ENCODE measurements at places on chromosomes 12 and 14.

GRCh38 chr12:47110011-47110541 is 30.3 kb upstream of the AMIGO2 start:
- no peak for DNase-seq

DNA sequence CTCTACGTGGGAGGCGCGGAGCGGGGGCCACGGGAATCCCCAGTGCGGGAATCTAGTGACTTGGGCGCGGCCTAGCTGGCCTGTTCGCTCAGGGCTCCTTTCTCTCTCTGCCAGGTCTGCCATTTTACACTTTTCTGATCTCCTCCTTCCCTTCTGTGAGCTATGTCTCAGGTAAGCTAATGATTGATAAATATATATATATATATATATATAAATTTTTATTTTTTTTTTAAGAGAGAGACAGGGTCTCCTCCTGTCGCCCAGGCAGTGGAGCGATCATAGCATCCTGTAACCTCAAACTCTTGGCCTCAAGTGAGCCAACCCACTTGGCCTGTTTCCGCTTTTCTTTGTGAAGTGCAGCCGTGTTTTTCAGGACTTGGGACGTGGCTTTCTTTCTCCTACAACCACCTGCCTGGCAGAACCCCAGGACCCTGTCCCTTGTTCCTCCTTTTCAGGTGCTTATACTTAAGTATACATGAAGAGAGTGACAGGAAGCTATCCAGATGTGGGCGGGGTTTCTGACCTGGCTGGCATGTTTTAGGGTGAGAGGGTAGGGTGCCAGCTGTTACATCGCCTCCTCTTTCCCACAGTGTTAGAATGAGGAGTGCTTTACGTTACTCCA is 547 bp downstream of the ZNF140 start:
- DNase-seq = no peak

DNA sequence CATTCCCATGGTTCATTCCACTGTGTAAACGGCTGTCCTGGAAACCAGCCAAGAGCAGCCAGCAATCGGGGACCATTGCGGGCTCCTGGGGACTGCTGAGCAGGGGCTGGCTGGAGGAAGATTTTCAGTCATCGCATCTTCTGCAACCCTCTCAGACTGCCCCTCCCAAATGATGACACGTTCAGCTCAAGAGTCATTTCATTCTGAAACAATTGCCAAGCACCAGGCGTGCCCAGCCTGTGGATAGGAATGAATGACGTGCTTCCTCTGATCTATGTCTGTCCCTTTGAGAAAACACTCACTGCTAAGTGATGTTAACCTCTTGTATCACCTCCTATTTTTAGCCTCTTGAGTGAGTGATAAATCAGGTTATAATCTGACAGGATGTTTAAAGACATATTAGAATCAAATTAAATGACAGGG is 62.0 kb downstream of the NDUFA12 start:
- no peak for DNase-seq

DNA sequence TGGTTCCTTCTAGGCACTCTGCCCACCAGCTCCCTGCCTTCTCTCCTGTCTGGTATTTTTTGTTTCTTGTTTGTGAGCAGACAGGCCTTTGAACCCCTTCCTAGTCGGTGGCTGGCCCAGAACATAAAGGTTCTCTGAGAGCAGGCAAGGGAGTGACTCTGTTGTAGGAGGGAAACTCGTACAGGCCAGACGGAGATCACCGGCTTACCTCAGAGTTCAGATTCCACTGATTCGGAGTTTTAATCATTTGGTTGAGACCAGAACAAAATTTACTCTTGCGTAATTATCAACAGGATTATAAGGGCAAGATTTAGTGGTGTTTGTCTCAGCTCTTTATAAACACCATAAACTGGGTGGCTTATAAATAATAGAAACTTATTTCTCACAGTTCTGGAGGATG is 128.3 kb downstream of the PLXNC1 start:
- no peak for DNase-seq

GRCh38 chr14:44271637-44272036 is 235.4 kb downstream of the FSCB start:
- no peak for DNase-seq

- DNase-seq = no peak
These were observed 6.0 kb upstream of the MEG3 start for GRCh38 chr14:100819829-100820475.

DNA sequence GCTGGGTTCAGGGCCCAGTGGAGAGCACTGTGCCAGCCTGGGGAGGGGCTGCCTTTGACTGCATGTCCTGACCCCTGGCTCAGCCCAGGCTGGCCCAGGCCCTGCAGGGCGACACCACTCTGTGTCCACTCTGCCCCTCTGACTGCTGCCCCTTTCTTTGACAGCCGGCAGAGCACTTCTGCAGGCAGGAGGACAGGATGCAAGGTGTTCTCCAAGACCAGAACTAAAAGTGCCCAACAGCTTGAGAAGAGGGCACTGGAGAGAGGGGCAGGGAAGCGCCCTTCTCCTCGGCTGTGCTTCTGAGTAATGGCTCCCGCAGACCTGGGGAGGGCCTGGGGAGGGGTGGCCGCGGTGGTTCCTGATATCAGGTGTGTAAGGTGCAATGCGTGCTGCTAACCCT is 72.7 kb downstream of the WDR20 start:
- no peak for DNase-seq

DNA sequence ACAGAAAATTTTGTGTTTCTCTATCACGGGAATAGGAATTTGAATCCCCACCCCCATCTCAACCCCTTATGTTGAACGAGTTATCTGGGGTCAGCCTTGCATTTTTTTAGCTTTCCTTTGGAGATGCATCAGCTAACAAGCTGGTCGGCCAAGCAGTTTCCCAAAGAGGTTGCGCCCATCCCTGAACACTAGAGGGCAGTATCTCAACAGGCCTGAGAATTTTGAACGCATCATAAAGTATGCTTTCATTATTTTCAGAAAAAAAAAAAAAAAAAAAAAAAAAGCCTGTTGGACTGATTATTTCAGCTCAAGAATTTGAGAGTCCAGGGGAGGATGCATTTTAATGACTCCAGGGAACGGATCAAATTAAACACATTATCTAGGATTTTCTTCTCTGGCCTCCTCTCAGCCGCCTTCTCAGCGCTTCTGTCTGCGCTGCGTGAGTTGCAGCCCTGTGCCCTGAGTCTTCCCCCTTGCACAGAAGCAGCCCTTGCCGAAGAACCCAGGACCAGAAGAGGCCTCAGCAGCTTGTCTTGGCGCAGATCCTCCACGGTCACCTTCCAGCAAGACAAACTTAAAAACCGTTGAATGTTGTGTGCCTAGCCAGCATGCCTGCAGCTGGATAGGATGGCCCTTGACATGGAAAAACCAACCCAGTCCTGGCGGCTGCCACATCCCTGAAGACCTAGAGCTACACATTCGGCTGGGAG is 76.6 kb upstream of the GZMB start:
- peak; percentile 58 for DNase-seq

- DNase-seq = no peak
These were observed 52.9 kb downstream of the SEL1L start for GRCh38 chr14:81480741-81481140.

DNA sequence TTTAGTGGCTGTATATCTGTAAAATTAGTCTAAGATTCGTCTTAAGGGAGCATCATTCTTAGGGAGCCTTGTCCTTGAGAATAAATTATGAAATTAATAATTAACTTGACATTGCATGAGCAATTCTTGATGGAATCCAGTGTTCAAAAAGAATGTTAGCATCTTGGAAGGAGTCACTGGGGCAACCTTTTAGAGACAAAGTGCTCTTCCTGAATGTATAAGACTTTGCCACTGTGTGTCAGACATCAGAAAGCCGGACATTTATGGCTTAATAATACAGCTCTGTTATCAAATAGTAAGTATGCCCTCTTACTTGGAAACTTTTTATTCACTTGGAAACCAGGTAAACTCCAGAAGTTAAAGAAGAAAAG is 83.3 kb downstream of the CCER1 start:
- DNase-seq = no peak

GRCh38 chr14:53285821-53286220 is 132.7 kb upstream of the DDHD1 start:
- DNase-seq = no peak

- no peak for DNase-seq
These were observed 27.3 kb downstream of the CCDC88C start for GRCh38 chr14:91390165-91390778.

GRCh38 chr14:102125546-102125945 is 14.2 kb upstream of the WDR20 start:
- peak; percentile 14 for DNase-seq

GRCh38 chr12:4984344-4984743 is 59.3 kb upstream of the KCNA5 start:
- no peak for DNase-seq

DNA sequence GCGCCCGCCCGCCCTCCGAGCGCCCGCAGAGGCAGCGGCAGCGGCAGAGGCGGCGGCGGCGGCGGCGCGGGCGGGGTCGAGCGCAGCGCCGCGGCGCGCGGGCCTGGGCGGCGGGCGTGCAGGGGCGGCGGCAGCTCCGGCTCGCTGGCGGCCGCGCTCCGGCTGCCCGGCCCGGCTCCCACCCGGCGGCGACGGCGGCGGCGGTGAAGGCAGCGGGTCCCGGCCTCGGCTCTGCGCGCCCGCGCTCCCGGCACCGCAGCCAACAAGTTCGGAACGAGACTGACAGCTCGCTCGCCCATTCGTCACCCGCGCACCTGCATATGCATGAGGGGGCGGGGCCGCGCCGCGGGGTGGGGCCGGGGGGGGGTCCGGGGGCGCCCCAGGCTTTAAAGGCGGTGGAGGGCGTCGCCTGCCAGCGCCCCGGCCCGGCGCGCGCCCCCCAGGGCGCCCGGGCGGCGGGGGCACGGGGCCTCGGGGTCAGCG is at the start of gene JAG2:
JAG2 (minus strand) TSS at position 281 of the 483 bp plus-strand sequence. CDS start 356 bp downstream, outside the sequence.
- DNase-seq = peak; percentile 64

DNA sequence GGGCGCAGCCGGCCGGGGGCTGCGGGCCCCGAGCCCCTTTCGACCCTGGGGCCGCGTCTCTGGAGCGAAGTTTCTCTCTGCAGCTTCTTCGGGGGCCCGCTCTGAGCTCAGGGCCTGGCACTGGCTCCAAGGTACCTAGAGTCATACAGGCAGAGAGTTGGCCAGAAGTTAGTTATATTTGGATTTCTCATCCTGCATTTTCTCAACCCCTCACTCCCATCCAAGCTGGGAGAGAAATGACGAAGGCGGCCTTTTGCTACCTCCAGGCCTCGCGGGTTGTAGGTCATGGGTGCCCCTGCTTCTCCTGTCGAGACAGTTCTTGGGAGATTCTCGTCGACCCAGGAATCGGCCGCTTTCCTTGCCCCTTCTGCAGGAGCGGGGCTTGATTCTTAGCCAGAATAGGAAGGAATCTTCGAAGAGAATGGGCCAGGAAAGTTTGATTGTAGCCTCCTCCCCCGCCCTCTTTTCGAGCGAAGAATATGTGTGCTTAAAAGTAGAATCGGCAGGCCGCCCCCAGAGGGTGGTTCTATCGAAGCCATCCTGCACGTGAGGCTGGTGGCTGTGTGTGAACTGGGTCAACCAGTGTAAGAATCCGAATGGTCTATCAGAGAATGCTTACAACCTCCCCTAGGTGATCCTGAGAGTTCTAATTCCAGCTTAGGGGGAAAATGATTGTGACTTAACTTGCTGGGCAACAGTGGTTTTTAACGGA is 785 bp downstream of the MLEC start:
- DNase-seq = no peak

DNA sequence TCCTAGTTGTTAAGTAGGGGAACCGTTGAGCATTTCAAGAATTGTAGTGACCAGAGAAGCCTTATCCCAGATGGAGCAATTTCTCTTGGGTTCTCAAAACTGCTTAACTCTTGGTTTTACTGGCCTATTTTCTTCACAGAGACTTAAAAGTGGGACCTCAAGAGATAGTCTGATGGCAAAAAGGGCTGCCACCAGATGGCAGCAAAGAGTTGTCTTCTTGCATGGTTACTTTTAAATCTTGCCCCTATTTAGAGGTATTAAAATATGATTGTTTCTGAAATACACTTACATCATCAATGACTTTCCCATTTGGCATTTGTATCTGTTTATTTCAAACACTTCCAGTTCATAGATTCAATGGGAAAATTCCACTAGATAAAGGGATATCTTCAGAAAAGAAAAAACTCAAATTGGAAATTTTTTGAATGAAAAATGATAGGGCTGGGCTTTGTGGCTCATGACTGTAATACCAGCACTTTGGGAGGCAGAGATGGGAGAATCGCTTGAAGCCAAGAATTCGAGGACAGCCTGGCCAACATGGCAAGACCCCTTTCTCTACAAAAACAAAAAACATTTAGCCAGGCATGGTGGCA is 69.9 kb upstream of the CNTN1 start:
- DNase-seq = peak; percentile 49

GRCh38 chr12:48873096-48873495 is 7.4 kb upstream of the RND1 start:
- no peak for DNase-seq

- no peak for DNase-seq
These were observed 6.6 kb downstream of the TSPAN19 start for GRCh38 chr12:85029456-85029855.

- no peak for DNase-seq
These were observed 6.8 kb downstream of the LRRC74A start for GRCh38 chr14:76833011-76833410.

GRCh38 chr14:28913056-28913455 is 146.5 kb downstream of the FOXG1 start:
- no peak for DNase-seq

DNA sequence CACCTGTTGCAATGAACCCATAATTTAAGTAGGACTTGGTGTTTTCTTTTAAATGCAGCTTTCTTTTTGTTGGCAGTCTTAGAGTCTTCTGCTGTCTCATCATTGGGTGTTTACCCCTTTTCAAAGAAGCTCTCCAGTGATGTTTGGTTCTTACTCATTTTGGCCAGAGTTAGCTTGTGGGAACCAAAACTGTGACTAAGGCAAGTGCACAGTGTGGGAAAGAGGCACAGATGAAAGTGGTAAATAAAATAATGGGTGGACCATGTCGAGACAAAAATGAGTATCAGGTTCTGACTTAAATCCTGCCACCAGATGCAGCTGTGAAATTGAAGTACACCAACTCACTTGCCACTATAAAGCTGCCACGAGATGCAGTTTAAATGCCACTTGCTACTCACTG is 615.4 kb upstream of the MIS18BP1 start:
- DNase-seq = no peak

GRCh38 chr12:6180268-6181051 is 19.7 kb upstream of the CD9 start:
- DNase-seq = no peak

DNA sequence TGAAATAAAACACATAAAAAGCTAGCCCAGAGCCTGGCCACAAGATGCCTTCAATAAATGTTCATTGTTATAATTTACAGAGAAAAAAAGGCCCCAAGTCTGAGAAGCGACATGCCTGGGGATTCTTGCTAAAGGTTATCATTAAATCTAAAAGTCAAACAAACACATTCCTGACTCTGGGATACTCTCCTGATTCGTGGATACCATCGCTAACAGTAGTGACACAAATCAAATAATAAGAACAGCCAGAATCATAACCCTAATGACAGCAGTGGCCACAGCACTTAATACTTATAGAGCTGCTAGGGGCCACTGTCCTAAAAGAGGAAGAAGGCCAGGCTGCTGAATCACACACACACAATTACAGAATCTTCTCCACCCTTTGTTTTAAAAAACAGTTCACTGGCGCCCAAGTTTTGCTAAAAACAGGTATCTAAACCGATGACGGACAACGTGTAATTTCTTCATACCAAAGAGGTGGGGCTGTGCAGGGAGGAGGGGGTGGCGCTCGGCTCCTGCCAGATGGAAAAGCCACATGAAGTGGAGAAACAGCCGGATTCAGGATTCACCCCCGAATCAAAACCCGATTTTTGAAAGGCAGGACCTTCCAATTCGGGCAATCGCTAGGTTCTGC is 1.2 kb downstream of the CLIP1 start:
- peak; percentile 65 for DNase-seq

- DNase-seq = no peak
These were observed 263.0 kb downstream of the ACSS3 start for GRCh38 chr12:81340910-81341309.

All from Calu3 (cell line).